ENCODE measurements at places on chromosomes 7 and 10. TPM values are rescaled to one million over a fixed set of nuclear protein-coding genes. Genes with fewer than 3 reads are reported as not detected.

The ZFYVE27 gene
- total RNA-seq, result 31.7 TPM

The RNF148 gene
- total RNA-seq, result 0.43 TPM

The STARD3NL gene
- 68.1 TPM for total RNA-seq

The CFAP58 gene
- 0.23 TPM for total RNA-seq

The H2BK1 gene
- total RNA-seq, result not detected

The IGF2BP3 gene
- total RNA-seq, result 77.8 TPM

The LRRD1 gene
- 0.07 TPM for total RNA-seq

The XRCC2 gene
- 1.2 TPM for total RNA-seq

The LAMB1 gene
- total RNA-seq, result 749 TPM

The C10orf120 gene
- not detected for total RNA-seq

The DLX6 gene
- 0.23 TPM for total RNA-seq

The CDC14C gene
- total RNA-seq, result not detected

The MSMB gene
- not detected for total RNA-seq

The GATA3 gene
- total RNA-seq, result not detected

The C10orf62 gene
- total RNA-seq, result not detected

The TUBAL3 gene
- not detected for total RNA-seq

The SLC26A5 gene
- total RNA-seq, result not detected

The ODAD2 gene
- total RNA-seq, result 0.26 TPM

The COL17A1 gene
- total RNA-seq, result 1.1 TPM

The CNPY1 gene
- total RNA-seq, result not detected

The DMBT1 gene
- 0.13 TPM for total RNA-seq

The PNLIPRP2 gene
- total RNA-seq, result not detected

The SCRN1 gene
- total RNA-seq, result 146 TPM

The SPDYE5 gene
- not detected for total RNA-seq

The FEZF1 gene
- total RNA-seq, result not detected

All from smooth muscle cell of the pulmonary artery (primary cell).